ENCODE measurements at places on chromosomes 1 and 21.

GRCh38 chr1:24717887-24718650 lies 27.2 kb upstream of the CLIC4 start:
- DNase-seq, result no peak

DNA sequence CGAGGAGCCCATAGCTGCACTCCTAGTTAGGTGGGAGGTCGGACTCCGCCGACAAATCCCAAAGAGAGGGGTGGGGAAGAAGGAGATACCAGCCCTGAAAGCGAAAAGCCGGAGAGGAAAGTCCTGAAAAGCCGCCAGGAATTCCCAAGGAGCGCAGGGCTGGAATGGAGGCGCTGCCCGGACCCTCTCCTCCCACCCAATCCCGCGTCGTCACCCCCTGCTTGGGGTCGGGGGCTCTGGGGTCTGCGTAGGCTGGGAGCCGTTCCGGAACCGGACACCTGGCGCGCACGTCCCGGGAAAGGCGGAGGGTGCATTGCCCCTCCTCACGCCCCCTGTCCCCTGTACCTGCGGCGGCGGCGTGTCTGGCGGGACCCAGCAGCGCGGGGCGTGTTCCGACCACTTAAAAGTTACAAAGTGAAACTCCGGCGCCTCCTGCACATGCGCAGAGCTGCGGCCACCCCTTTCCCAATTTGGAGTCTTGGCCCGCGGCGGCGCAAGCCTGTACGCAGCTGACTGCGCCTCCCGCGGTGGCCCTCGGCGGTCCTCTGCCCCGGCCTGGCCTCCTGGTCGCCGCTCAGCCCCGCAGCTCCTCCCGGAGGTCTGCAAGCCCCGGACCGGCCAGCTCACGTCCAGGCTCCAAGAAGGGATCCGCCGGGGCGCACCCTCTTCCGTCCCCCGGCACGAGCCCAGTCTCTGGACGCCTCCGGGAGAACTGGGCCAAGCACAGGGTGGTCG lies at the start of gene TMEM63A:
TSS of gene TMEM63A (minus strand) at position 422 of the 735 bp plus-strand sequence. CDS start 4,800 bp downstream, outside the sequence.
- peak; percentile 90 for DNase-seq

GRCh38 chr21:15592271-15592860 lies 137.4 kb upstream of the USP25 start:
- DNase-seq, result no peak

DNA sequence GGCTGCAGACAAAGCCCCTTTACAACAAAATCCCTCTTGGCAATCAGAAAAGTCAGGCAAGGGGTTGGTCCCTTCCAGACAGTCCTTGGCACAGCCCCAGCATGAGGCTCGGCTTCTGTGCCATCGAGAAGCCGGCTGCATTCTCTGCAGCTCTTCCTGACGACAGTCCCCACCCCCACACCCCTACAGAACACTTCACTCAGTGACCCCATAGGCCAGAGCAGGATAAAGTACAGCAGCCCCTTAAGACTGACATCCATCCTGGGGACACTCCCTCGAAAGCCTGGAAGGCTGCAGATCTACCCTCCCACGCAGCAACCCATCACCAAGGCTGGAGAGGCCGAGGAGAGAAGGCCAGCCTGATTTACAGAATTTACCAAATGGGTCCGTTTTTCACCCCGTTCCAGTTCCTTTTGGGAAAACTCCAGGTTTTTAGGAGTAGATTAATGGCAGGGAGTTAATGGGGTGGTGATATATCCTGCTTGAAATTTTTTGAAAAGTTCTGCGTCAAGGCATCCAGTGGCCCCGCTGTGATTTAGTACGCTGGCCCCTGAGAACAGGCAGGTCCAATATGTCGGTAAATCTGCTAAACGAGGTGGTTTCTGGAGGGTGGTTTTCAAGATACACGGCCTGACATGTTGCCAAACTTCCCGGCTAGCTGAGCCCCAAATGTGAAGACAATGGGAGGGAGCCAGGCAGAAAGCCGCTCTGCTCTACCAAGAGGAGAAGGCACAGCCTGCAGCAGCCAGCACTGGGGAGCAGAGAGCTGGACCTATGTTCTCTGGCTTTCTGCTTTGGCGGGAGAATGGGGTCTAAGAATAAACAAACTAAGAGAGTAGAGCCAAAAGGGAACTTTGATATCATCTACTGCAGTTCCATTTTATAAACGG lies 81.7 kb downstream of the SSBP3 start:
- DNase-seq, result no peak

- DNase-seq, result no peak
Observed at GRCh38 chr21:38363693-38364092, 106.9 kb downstream of the KCNJ15 start.

- DNase-seq, result no peak
Observed at GRCh38 chr21:42223826-42224575, 5.1 kb downstream of the ABCG1 start.

DNA sequence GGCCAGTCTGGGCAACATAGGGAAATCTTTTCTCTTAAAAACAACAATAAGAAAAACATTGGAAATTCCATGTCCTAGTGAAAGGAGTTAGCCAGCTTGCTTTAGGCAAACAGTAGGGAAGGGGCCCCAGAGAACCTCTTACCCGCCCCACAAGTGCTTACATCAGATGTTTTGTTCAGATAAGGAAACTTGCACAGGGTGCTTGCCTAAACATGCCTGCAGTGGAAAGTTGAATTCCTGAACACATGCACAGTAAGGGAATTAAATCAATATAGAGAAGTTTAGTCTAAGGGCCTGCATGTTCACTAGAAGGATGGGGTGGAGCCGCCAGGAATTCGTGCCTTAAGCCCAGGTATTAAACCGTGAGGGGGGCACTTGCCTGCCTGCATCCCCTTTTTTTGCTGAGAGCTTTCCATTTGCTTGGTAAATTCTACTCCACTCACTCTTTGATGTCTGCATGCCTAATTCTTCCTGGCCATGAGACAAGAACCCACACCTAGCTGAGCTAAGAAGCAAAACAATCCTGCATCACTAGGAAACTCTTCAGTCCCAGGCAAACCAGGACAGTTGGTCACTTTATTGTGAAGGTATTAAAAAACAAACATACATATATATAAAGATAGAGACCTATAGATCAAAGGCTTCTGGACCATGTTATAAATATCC lies 499.0 kb downstream of the SIPA1L2 start:
- DNase-seq, result no peak

DNA sequence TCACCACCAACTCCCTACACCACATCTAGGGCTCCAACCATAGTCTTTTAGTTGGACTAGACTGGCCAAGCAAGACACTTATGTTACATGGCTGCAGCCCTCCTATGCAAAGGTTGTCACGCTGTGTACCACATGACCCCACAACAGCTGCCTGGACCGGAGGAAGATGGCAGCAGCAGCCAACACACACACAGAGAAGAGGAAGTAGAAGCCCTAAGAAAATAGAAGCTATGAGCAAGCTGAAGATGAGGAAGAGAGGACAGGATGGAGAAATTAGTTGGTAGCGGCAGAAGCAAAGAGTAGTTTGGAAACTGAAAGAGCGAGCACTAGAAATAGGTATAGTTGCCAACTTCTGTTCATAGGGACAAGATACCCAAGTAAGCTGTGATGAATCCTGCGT lies 60.8 kb upstream of the RALGPS2 start:
- DNase-seq, result no peak

- DNase-seq, result no peak
Observed at GRCh38 chr1:42192106-42192505, 27.6 kb upstream of the GUCA2A start.

DNA sequence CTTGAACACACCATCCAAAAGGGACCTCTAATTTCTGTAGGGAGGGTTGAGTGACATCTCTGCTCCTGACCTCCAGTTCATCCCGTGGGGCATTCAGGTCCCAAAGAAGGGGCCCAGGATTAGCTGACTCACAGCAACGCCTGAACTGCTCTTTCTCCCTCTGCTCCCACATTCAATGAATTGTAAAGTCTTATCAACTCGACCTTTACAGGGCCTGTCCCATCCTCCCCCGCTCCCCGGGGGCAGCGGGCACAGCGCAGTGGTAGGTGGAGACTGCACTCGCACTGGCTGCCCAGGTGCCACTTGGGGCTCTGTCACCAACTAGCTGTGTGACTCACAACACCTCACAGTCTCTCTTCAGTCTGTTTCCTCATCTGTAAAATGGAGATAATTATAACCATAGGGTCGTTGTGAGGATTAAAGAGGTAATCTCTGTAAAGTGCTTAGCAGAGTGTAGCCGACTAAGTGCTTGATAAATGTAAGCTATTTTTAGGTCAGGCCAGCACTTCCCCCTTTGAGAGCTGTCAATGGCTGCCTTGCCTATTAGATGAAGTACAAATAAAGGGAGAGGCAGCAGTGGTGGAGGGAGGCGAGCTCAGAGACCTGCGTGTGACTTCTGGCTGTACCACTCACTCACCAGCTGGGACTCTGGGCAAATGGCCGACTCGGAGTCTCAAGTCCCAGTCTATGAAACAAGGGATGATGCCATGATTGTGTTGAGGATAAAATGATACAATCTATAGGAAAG lies 637 bp upstream of the MYBPHL start:
- DNase-seq, result no peak

GRCh38 chr1:16340673-16341072 lies 11.6 kb downstream of the FBXO42 start:
- no peak for DNase-seq

- peak; percentile 69 for DNase-seq
Observed at GRCh38 chr1:52601991-52602855, at the start of gene GPX7. Gene GPX7, plus strand, starts transcription at chr1:52602371. Its CDS starts 39 bp downstream, at chr1:52602410.

DNA sequence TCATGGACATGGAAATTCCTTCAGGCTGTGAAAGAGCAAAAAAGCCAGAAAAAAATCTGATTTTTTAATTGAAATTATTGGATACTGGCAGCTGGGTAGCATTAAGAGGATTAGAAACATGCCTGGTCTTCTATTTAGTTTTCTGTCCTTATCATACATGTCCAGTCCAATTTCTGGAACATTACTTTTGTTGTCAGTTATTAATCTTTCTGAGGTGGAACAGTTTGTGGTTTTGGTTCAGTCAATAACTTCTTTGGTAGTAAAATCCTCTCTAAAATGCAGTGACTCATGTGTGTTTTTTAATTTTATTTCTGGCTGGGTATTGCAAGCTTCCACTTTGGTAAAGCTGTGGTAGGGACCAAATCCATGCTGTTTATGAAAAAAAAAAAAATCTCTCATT lies 687.0 kb upstream of the ADGRL2 start:
- DNase-seq, result no peak

DNA sequence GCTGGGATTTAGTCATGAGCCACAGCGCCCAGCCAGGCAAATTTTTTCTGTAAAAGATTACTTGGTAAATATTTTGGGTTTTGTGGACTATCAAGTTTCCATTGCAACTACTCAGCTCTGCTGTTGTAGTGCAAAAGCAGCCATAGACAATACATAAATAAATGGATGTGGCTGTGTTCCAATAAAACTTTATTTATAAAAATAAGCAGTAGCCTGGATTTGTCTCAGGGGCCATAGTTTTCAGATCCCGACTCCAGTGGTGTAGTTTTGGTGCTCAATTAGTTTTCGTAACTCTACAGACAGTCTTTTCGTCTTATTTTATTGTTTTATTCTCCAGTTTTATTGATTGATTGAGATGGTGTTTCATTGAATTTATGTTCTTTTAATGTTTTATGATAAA lies 80.1 kb upstream of the IVNS1ABP start:
- DNase-seq, result no peak

- DNase-seq, result no peak
Observed at GRCh38 chr21:31103163-31103562, 64.9 kb upstream of the KRTAP19-8 start.

- no peak for DNase-seq
Observed at GRCh38 chr1:65334081-65334480, 24.7 kb downstream of the DNAJC6 start.

GRCh38 chr1:28526886-28527285 lies 21.0 kb downstream of the RCC1 start:
- DNase-seq, result no peak

DNA sequence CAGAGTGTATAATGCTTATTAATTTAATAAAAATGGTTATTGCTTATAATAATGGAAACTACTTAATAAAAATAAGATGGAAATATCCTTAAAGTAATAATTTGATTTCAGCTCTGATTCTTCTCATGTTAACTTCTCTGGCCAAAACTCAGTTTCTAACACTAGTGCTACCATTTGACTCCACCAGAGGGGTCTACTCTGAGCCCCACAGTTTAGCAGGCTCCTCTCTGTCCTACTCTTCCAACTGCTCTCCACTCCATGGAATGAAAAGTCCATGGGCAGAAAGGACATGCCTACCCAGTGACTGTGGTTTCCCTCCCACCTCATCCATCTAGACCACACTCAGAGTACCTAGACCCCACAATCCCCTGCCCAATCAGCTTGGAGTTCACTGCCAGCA lies 489.1 kb upstream of the CAMK1G start:
- no peak for DNase-seq

- no peak for DNase-seq
Observed at GRCh38 chr1:187631381-187631675, 802.6 kb downstream of the PLA2G4A start.

DNA sequence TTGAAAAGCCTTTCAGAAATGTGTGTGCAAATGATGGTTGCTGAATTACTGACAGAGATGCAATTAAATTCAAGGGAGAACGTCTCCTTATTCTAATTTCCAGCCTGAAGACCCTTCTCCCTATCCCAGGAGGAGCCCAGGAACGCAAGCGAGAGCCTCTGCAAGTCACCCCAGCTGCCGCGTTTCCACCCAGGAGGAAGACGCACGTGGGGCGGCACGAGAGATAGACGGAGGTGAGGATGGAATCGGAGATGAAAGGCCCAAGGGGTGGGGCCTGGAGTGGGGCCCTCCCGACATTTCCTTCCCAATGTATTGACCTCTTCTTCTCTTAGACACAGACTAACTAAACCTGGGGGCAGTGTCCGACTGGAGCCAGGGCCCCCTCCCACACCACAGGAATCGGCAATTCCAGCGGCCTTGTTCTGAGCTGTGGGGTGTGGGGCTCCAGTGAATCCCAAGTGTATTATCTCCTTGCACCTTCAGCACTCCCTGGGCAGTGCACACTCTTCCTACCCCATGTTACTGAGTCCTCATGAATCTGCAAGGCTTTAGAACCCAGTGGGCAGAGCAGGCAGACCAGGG lies 322.5 kb downstream of the AJAP1 start:
- DNase-seq, result no peak

DNA sequence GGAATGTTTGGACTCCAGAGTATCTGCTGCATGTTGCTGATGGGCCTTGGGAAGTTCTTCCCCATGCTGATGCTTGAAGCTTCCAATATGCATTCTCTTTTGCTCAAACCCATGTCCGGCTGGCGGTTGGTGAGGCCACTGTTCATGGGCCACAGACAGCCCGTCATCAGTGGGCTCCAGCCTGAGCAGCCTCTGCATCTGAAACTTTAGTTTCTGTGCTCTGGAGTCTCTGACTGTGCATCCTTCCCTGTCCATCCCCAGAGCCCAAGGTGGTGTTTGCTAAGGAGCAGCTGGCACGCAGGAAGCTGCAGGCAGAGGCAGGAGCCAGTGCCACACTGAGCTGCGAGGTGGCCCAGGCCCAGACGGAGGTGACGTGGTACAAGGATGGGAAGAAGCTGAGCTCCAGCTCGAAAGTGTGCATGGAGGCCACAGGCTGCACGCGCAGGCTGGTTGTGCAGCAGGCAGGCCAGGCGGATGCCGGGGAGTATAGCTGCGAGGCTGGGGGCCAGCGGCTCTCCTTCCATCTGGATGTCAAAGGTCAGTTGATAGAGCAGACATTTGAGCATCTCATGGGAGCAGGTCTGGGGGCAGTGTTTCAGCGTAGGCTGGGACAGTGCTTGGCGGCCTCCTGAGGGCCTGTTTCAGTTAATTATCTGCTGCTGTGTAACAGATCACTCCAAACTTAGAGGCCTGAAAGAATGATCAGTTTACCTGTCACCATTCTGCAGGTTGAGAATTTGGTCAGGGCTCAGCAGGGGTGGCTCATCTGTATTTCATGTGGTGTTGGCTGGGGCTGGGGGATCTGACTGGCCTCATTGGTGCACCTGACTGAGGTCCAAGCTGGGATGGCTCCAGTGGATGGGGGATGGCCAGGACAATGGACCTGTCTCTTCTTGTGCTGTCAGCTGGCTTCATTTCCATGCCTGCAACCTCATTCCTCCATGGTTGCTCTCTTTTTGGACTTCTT lies 16.6 kb downstream of the OBSCN start:
- no peak for DNase-seq

All from CD4-positive, alpha-beta T cell (primary cell).